ENCODE measurements at places on chromosomes 4 and X. TPM values are rescaled to one million over a fixed set of nuclear protein-coding genes. Genes with fewer than 3 reads are reported as not detected.

HPGD gene
- polyA plus RNA-seq = 18.7 TPM

EDA gene
- polyA plus RNA-seq = 1.3 TPM

GAGE12F gene
- polyA plus RNA-seq = not detected

HS6ST2 gene
- polyA plus RNA-seq = 43.0 TPM

ANOS1 gene
- polyA plus RNA-seq = 0.72 TPM

TLR3 gene
- not detected for polyA plus RNA-seq

All from neural cell (in vitro differentiated cells).